ENCODE measurements at places on chromosomes 1 and 21.
A peak's percentile ranks its signal among the peaks of the same experiment; 100 is the strongest.

DNA sequence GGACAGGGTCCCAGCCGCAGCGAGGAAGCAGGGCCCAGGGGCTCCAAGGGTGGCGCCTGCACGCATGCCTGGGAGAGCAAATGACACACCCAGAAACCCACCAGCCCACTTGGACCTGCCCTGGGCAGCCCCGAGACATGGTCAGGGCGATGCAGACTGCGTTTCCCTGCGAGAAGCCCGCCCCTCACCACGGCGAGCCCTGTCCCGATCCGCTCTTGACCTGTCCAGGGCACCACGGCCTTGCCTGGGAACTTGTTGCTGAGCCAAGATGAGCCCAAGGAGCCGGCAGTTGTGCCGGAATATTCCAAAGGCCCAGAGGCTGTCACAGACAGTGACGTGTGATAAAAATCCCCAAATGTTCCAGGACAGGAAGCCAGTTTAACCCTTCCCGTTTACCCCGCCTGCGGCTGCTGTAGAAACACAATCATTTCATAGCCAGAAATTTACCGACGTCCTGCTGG lies 78.1 kb downstream of the SIK1 start:
- DNase-seq = no peak

- DNase-seq = no peak
Observed at GRCh38 chr1:66207484-66207883, 326.5 kb upstream of the SGIP1 start.

- DNase-seq = no peak
Observed at GRCh38 chr1:38817267-38818174, 42.1 kb downstream of the RRAGC start.

- DNase-seq = no peak
Observed at GRCh38 chr21:22885079-22885478, 1886.9 kb downstream of the NCAM2 start.

GRCh38 chr1:86972262-86972661 lies 57.8 kb downstream of the HS2ST1 start:
- no peak for DNase-seq

DNA sequence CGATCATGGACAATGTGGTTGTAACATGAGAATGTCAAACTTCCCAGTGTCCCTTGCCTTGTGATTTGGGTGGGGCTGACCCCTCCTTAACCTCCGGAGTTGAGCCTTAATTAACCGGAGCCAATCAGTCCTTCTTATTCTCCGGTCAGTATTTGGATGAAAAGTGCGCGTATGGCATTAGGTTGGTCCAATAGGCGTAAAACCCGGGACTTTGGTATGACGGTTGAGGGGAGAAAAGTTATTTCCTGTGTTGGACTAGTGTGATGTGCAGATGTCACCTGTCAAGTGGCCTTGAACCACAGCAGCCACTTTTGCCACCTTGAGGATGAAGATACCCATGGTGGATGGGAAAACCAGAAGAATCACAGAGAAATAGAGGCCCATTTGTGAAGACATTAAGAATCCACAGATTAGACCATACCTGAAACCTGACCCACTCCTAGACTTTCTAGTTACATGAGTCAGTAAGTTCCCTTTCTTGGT lies 5.1 kb downstream of the PAFAH2 start:
- no peak for DNase-seq

DNA sequence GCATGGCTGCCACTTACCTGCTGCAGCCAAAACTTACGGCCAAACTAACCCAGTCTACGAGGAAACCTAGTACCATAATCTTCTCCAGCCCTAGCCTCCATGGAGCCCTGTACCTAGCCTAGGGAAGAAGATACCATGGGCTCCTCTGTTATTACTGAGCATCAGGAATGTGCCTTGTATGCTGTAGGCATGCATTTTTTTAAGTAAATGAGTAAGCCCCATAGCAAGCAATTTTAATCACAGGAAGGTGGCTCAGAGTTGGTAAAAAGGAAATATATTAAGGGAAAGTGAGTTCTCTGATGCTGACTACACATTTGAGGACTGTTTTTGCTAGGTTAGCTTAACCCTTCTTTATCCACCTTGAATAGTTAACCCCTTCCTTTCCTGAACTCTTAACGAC lies 21.2 kb downstream of the NFASC start:
- DNase-seq = no peak

DNA sequence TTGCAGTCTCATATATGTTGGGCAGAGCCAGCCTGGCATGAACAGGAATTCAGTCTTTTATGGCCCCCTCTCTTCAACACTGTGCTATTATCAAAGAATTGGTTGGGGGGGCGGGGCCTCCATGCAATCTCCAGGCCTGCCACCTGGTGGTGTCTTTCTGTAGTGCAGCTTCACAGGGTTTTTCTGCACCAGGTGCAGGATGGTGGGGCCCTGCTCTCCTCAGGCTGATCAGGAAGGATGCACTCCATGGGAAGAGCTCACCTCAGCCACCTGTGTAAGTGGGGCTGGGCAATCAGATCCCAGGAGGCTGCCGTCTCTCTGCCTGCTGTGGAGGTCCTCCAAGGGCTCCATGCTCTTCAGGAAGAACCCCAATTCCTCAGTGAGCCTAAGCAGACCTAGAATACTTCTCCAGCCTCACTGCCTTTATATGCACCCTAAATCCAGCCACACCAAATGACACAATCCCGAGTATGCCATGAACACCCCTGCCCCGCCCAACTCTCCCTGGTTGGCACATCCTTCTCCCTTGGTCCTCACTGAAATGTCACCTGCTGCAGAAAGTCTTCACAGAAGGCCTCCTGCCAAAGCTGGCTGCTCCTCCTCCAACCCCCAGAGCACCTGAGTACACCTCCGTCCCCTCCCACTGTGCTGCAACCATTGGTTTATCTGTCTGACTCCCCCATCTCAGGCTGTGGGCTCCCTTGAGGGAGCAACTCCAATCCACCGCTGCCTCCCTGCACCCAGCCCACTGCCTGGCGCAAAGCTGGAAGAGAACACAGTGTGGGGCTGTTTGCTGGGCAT lies 16.5 kb downstream of the STK40 start:
- peak; percentile 85 for DNase-seq

DNA sequence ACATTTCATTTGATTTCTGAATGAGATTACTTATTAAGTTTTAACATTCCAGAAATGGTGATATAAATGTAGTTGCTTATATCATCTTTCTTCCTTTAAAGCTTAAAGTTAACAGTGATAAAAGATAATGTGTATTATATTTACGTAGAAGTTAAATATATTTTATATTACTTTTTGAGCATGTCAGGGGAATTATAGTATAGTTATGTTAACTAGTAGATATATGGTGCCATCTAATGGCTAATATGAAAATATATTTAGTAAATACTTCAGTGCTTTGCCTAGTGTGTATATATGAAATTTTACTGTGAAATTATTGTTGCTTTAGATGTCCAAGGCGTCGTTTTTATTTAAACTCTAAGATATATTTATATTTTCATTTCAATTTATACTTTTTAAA lies 51.5 kb downstream of the SYT14 start:
- DNase-seq = peak; percentile 10

- DNase-seq = no peak
Observed at GRCh38 chr1:166282391-166283137, 115.8 kb upstream of the FAM78B start.

- no peak for DNase-seq
Observed at GRCh38 chr1:20029178-20029912, 40.6 kb upstream of the PLA2G5 start.

- no peak for DNase-seq
Observed at GRCh38 chr1:56414728-56415224, 164.6 kb downstream of the PLPP3 start.

DNA sequence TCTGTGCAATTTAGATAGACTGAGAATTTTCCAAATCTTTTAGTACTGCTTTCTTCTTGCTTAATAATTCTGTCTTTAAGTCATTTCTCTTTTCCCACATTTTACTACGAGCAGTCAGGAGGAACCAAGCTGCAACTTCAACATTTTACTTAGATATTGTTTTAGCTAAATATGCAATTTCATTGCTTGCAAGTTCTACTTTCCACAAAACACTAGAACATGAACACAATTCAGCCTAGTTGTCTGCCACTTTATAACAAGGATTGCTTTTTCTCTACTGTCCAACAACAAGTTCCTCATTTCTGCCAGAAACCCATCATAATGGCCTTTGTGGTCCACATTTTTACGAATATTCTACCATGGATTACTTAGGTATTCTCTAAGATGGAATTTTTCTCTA lies 36.6 kb downstream of the SORT1 start:
- no peak for DNase-seq

GRCh38 chr1:94325377-94326302 lies 88.3 kb upstream of the ARHGAP29 start:
- DNase-seq = no peak

- no peak for DNase-seq
Observed at GRCh38 chr1:147534386-147534785, 6.9 kb upstream of the BCL9 start.

GRCh38 chr1:246417152-246417812 lies 89.8 kb downstream of the SMYD3 start:
- DNase-seq = no peak

DNA sequence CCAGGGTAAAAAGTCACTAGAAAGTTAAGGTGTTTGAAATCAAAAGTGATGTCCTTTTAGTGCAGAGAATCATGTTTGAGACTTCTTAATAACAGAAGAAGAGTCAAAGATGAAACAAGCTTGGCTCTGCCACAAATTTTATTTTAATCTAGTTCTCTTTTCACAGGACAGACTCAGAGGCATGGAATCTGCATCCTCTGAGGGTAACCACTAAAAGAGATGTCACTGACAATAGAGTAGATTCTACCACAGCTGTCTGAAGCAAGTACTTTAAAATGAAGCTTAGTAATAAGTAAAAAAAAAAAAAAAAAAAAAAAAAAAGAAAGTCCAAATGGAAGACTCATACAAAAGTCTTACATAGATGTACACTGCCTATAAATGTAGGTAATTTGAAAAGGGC lies 519.7 kb upstream of the PRMT6 start:
- no peak for DNase-seq

GRCh38 chr1:31805318-31805717 lies 10.5 kb downstream of the SPOCD1 start:
- no peak for DNase-seq

DNA sequence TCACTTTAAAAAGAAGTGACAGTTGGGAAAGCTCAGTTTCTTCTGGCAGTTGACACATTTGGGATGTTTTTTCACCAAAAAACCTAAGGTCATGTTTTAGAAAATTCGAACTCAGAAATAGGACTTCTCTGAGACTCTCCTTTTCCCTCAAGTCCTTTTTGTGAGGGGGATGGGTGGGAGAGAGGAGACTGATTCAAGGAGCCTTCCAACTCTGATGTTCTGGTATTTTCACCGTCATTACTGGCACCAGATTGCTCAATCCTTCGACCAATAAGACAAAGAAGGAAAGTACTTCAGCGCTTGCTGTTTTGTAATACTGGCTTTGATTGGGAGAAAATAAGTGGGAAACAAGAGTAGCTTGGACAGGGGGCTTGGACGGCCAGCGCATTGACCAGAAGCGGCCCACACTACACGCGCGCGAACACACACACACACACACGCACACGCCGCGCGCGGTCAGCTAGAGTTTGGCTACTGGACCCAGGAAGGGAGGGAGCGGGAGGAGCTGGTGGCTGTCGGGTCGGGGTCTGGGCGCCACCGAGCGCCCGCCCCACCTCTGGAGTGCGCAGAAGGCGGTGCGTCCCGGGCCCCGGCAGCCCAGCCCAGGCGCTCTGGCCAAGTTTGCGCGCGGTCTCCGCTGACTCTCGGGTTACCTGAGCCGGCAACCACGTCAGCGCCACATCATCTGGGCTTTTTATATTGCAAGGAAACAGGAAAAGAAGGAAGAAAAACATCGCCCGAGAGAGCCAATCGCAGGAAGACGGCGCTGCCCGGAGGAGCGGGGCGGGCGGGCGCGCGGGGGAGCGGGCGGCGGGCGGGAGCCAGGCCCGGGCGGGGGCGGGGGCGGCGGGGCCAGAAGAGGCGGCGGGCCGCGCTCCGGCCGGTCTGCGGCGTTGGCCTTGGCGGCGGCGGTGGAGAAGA lies at the start of gene KCNK1:
TSS of gene KCNK1 (plus strand) at position 855 of the 921 bp plus-strand sequence. CDS start at position 921, 66 bp downstream.
- peak; percentile 49 for DNase-seq

- DNase-seq = peak; percentile 90
Observed at GRCh38 chr1:201019321-201019977, 4.1 kb downstream of the KIF21B start.

DNA sequence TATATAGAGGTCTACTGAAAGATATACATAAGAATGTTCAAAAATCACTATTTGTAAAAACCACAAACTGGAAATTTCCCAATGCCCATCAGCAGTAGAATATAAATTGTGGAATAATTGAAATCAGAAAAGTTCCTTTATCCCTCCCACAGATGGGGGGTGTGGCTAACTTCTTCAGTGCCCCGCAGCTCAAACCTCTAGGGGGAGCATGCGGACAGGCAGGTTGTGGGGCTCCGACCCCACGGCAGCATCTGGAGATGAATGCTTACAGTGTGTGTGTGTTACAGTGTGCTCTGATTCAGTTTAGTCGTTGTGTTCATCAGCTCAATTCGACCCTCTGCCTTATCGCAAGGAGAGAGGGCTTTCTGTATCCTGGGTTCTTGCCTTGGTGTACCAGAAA lies 262.1 kb upstream of the LRRC7 start:
- DNase-seq = no peak

DNA sequence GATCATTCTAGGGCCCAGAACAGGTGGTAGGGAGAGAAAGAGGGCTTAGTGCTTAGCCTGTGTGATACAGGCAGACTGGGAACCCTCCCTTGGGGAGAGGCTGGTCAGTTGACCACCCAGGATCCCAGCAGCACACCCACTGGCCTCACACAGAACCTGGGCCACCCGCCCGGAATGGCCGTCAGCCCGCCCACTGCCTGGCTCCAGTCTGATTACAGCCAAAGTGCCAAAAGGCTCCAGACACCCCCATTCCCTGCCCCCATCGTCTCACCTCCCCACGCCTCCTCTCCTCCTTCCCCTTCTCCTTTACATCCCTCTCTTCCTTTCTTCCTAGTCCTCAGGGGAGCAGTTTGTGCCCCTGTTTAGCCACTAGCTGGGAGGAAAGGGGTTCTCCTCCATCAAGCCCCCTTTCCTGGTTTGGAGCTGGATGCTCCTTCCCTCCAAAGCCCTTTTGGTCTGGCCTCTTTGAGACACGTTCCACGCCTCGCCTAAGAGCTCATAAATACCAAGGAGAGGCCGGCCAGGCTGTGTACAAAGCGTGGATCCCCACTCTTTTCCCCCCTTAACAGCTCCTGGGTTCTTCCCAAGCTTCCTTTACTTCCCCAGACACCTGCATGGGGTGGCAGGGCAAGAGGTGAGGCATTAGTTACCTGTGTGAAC lies 4.6 kb upstream of the WNT2B start:
- DNase-seq = no peak

GRCh38 chr1:28370239-28371009 lies 884 bp downstream of the PHACTR4 start:
- DNase-seq = peak; percentile 56

DNA sequence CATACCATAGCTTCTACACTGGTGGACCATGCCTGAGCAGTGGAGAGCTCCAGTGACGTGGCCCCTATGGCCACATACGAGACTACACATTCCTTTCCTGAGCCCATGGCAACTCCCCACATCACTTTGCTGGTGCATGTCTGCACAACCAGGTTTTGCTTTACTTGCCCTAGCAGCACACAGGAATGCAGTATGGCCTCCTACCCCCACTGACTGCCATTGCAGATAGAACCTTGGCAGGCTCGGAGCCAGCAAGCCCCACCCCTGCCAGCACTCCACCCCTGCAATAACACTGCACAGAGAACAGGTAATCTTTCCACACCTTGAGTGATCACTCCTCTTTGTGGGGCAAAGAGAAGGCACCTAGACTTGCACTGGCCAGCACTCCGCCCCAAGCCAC lies 531.9 kb upstream of the CAMK1G start:
- no peak for DNase-seq

All from GM10248 (cell line).